Bladder microvascular endothelial cell (primary cell): ENCODE measurements at places on chromosomes 16 and 17. TPM values are rescaled to one million over a fixed set of nuclear protein-coding genes. Genes with fewer than 3 reads are reported as not detected.

The GPR139 gene
- not detected in 2 replicates for total RNA-seq

The HES7 gene
- not detected in 2 replicates for total RNA-seq

The HEATR9 gene
- not detected in 2 replicates for total RNA-seq

The CMTM4 gene
- 5.5 and 11.0 TPM in 2 replicates for total RNA-seq

The CCL14 gene
- 4.4 and 11.5 TPM in 2 replicates for total RNA-seq

The PRAC1 gene
- total RNA-seq = not detected in 2 replicates

The TMEM256 gene
- 48.8 and 118 TPM in 2 replicates for total RNA-seq

The SOX8 gene
- 0.16 and 1.3 TPM in 2 replicates for total RNA-seq

The FGF11 gene
- 0.16 and 0.50 TPM in 2 replicates for total RNA-seq

The POLR2A gene
- 76.9 and 161 TPM in 2 replicates for total RNA-seq

The CCL22 gene
- not detected in 2 replicates for total RNA-seq

The RMI2 gene
- 5.3 and 6.8 TPM in 2 replicates for total RNA-seq

The ATP6V0D1 gene
- 72.7 and 134 TPM in 2 replicates for total RNA-seq

The TVP23A gene
- not detected in 2 replicates for total RNA-seq

The BIRC5 gene
- total RNA-seq = 36.3 and 92.9 TPM in 2 replicates

The MMP2 gene
- 14.2 and 73.8 TPM in 2 replicates for total RNA-seq

The MYO1D gene
- 42.7 and 98.1 TPM in 2 replicates for total RNA-seq

The TPPP3 gene
- total RNA-seq = 0.13 TPM in 1 of 2 replicates, not detected in the other

The EPOP gene
- total RNA-seq = 0.49 and 0.63 TPM in 2 replicates

The CCL23 gene
- total RNA-seq = 0.76 and 3.4 TPM in 2 replicates

The PKMYT1 gene
- 5.0 and 6.6 TPM in 2 replicates for total RNA-seq

The CBFA2T3 gene
- under 0.01 and 0.06 TPM in 2 replicates for total RNA-seq

The CD300E gene
- total RNA-seq = not detected in 2 replicates

The CCL5 gene
- under 0.01 and 1.8 TPM in 2 replicates for total RNA-seq

The UBALD2 gene
- total RNA-seq = 6.8 and 8.9 TPM in 2 replicates

The SLC12A3 gene
- total RNA-seq = not detected in 2 replicates

The ADAD2 gene
- under 0.01 and 0.44 TPM in 2 replicates for total RNA-seq

The GUCY2D gene
- total RNA-seq = not detected in 2 replicates

The CRHR1 gene
- total RNA-seq = not detected in 2 replicates

The ENPP7 gene
- total RNA-seq = not detected in 2 replicates

The TRPV2 gene
- 15.2 and 30.8 TPM in 2 replicates for total RNA-seq
